RPMI7951 (cell line): ENCODE measurements at places on chromosomes 1 and 21. TPM values are rescaled to one million over a fixed set of nuclear protein-coding genes. Genes with fewer than 3 reads are reported as not detected.
A peak's percentile ranks its signal among the peaks of the same experiment; 100 is the strongest.

DNA sequence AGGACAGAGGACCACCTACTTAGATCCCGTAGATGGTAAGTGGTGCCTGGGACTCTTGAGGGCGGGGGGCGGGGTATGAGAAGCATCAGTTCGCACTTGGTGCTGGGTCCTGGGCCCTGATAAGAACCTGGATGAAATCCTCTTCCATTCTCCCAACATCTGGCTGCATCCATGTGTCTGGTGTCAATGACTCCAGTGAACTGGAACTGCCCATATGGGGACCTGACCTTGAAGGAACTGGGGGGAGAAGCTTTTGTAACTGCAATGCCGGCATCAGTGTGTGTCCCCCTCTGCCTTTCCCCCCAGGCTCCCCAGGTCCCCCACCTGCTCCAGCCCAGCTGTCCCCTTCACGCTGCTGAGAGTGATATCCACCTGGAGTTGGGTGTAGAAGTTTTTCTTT lies 49.7 kb upstream of the EPB41 start:
- DNase-seq = no peak

- DNase-seq = no peak
Measured at GRCh38 chr1:72432645-72433267, 150.4 kb upstream of the NEGR1 start.

DNA sequence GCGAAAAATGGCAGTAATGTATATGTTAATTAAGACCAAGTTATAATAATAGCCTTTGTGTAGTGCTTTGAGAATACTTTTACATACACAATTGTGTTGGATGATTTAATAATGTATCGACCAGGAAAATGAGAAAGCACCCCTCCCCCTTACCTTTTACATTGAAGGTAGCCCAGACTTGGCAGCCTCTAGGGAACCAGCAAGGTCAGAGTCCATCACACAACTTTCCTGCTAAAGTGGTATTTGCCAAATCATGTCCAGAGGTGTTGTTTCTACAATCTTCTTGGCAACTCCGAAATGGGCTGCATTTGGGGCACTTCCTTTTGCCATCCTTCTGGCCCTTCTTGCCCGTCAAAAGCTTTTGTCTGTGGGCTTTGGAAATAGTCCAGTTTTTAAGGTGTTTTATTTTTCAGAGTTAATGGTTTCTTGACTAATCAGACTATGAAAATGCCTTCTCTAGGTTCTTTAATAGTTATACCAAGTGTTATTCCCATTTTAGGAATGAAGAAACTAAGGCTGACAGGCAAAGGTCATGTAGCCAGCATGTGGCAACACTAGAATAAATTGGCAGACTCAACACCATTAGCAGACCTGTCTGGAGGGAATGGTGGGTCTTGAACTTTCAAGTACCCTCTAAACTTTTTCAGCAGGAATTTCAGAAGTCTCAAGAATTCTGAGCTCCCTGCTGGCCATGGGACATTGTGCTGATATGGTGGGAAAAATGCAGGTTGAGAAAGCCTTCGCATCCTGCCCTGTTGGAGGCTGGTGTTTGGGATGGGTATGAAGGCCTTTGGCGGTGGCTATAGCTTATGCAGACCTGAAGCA lies 6.8 kb downstream of the ATP1A1 start:
- DNase-seq = no peak

- peak; percentile 24 for DNase-seq
Measured at GRCh38 chr1:10909697-10910680, 102.5 kb upstream of the TARDBP start.

Gene ACTL8
- 0.20 and 0.48 TPM in 2 replicates for total RNA-seq

- no peak for DNase-seq
Measured at GRCh38 chr1:201724766-201725118, 104.2 kb upstream of the IPO9 start.

DNA sequence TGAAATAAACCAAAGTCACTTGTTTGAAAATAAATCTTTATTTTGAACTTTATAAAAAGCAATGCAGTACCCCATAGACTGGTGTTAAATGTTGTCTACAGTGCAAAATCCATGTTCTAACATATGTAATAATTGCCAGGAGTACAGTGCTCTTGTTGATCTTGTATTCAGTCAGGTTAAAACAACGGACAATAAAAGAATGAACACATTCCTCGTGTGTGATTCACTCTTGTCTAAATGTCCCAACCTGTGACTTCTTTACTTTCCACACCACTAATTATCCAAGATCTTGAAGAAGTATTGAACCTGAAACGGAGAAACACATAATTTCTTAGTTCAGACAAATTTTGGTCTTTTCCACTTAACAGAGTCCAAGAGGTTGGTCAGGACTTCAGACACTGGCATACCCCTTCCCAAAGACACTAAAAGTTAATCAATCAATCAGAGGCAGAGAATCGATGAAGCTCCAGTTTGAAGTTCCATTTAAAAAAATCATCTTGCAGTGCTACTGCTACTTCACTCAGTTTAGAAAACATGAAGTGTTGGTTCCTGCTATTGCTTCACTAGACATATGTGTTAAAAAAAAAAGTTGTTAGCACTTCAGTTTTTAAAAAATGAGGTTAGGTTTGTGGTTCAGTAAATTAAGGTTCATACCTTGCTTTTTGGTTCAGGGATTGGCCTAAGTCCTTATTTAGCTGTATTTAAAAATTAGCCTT lies 26.2 kb downstream of the ATP1B1 start:
- DNase-seq = no peak

DNA sequence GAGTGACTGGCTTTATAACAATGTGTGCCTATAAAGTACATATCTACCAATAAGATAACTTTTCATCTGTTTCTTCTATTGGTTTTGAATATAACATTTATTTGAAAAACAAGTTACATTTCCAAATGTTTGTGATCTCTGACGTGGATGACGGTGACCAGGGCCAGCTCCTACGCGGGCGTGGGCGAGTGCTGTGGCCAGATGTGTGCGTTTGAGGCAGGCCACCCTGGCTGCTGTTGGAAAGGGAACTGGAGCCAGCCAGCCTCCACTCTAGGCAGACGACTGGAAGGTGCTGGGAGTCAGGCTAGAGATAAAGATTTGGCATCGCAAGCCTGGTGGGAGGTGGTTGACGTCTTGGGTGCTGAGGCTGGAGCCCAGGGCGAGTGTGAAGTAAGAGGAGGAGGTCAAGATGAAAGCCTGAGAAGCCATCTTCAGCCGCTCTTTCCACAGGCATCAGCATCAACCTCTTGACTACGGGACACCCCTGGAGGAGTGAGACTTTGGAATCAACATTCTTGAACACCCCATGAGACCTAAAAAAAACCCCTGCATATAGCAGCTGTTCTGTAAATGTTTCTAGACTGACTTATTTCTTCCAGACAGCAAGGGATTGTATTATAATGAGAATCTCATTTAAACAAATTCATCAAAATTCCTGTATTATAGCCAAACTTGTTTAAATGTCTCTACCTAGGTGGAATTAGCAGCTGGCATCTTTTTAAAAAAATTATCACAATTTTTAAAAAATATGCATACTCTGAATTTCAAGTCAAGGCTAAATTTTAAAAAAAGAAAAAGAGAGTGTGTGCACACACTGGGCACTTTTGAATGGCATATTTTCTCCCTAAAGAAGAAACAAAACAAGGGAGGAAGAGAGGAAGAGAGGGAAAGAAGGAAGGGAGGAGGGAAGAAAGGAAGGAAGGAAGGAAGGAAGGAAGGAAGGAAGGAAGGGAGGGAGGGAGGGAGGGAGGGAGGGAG lies 112.5 kb upstream of the SLC44A3 start:
- no peak for DNase-seq

- DNase-seq = no peak
Measured at GRCh38 chr1:207745839-207746767, 5.8 kb upstream of the CD46 start.
